ENCODE measurements at places on chromosomes 1 and 21.

DNA sequence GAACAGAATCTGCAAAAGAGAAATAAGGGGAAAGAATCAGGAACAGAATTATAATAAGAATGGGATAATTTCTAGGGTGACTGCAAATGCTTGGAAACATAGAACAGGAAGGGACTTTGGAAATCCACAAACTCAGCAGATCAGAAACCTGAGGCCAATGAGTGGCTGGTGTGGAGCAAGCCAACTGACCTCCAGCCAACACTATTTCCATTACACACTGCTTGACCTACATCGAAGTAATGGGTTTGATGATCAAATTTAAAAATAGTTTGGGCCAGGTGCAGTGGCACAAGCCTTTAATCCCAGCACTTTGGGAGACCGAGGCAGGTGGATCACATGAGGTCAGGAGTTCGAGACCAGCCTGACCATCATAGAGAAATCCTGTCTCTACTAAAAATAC is 284.9 kb downstream of the GRIK1 start:
- no peak for DNase-seq

DNA sequence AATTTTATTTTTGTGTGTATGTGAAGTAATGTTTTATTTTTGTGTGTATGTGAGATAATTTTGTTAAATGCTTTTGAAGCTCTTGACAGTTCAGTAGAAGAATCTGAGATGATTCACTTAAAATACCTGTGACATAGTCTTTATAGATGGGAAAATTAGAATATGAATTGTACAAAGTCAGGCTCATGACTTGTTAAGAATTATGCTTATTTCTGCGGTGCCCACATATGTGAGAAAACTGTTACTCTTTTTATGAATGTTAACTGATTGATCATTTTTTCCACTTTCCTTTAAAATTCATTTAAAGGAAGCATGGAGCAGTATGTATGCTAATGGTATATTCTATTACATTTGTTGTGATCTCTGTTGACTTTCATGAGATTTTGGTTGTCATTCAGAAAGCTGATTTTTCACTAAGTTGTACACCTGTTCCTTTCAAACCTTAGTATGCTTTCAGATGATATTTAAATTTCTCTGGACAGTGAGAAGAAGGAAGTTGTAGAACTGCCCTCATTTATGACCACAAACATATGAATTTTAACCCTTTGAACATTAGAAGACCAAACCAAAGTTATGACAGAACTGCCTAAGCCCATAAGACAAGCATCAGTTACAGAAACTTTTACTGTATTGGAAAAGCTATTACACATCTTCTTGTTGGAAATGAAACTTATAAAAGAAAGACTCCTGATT is 110.1 kb downstream of the POU2F1 start:
- no peak for DNase-seq

DNA sequence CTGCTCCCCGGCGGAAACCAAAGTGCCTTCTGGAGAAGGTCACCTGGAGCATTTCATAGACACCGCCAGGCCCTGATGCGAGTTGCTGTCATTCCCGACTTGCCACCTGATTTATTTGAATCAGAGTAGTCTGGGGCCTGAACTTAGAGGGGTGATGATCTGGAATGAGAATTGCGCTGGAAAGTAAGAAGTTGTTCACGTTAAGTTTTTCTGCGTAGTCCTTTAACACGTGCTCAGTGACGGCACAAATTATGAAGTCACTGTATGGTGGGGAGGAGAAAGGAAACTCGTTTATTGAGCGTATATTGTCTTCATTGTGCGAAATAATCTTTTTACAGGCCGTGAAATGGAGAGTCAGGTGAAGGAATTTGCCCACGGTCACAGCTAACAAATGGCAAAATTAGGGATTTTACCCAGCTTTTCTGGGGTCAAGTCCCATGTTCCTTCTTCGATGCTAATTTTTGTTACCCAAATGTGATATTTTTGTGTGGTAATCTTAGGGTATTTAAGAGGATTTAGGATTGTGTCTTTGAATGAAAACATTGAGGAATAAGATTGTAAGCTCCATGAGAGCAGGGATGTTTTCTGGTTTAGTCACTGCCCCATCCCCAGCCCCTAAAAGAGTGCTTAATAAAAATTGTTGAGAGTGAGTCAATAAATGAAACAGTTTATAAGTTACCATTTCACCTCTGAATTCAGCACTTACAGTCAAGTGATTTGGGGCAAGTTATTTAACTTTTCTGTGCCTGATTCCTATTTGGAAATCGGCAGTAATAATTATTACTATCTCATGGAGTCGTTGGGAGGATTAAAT is 46.4 kb upstream of the NBL1 start:
- no peak for DNase-seq

DNA sequence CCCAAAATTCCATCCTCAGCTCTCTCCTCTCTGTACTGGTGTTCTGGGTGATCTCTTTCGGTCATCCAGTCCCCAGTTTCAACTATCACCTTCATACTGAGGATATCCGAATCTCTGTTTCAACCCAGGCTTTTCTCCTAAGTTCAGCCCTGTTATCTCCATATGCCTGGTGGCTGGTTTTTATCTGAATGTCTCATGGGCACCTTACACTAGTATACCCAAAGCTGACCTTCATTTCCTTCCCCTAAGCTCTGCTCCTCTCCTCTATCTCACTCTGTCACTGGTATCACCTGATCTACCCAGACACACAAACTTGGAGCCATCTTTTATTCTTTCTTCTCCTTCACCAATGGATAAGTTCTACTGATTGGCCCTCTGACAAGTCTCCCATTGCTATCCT is 53.0 kb downstream of the LRRC71 start:
- DNase-seq, result no peak

DNA sequence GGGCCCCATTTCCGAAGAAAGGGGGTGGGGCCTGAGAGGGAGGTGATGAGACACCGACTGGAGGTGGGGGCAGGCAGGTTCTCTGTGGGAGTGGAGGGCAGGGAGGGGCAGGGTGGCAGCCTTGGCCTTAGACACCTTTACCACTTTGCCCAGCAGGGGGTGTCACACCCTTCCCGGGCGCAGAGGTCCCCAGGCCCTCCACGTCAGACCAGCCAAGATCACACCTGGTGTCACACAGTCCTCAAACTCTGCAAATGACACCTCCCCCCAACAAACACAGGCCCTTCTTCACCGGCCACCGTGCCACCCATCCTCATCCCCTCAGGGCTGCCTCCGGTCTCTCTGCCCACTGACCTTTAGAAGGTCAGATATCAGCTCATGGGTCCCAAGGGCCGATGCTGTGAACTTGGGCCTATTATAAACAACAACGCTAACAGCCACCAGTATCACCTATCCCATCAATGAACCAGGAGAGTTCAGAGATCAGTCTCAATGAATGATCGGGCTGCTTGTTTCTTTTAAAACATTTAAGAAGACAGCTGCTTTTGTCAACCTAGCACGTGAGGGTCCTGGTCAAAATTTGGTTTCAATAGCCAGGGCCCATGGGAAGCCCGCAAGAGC is 103.9 kb downstream of the CASZ1 start:
- no peak for DNase-seq

GRCh38 chr1:116817582-116818064 is 63.4 kb downstream of the CD2 start:
- no peak for DNase-seq

GRCh38 chr1:165365341-165365740 is 8.8 kb upstream of the LMX1A start:
- no peak for DNase-seq

DNA sequence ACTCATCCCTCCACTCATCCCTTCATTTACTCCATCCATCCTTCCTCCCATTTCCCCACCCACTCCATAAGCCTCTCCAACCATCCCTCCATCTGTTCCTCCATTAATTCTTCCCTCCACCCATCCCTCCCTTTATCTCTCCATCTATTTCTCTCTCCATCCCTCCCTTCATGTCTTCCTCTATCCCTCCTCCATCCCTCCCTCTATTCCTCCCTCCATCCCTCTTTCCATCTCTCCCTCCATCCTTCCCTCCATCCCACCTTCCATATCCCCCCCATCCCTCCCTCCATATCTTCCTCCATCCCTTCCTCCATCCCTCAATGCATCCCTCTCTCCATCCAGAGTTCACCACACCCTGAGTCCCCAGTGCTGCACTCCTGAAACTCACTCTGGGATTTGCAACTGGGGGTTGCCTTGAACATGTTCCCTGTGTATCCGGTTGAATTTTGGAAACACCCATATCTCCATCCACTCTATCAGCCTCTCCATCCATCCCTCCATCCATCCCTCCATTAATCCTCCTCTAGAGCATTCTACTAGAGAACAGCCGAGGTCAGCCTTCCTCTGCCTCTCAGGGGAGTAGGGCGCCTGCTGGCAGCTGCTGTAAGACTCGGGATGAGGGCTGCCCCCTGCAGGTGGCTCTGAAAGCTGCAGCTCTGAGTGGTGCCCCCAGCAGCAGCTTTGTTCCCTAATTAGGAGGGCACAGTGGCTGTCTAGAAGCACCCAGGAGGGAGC is 39.4 kb downstream of the ABCG1 start:
- DNase-seq, result peak; percentile 84

DNA sequence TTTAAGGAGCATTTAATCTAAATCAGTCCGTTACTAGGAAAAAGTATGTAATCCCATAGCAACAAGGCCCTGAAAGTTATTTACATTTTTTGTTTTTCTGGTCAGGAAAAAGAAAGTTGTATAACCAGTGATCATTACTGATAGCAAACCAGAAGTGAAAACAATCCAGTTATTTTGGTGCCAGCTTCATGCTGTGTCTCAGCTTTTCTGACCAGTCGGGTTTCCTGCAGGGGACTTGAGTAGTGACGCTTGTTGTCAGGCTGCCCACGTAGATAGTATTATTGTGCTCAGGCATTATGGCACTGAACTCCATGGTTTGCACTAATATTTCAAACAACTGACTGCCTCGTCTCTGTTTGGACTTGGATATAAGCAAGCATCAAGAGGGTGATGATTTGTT is 55.2 kb downstream of the SASS6 start:
- no peak for DNase-seq

- peak; percentile 82 for DNase-seq
Measured at GRCh38 chr1:16215882-16216753, 3.7 kb upstream of the ARHGEF19 start.

DNA sequence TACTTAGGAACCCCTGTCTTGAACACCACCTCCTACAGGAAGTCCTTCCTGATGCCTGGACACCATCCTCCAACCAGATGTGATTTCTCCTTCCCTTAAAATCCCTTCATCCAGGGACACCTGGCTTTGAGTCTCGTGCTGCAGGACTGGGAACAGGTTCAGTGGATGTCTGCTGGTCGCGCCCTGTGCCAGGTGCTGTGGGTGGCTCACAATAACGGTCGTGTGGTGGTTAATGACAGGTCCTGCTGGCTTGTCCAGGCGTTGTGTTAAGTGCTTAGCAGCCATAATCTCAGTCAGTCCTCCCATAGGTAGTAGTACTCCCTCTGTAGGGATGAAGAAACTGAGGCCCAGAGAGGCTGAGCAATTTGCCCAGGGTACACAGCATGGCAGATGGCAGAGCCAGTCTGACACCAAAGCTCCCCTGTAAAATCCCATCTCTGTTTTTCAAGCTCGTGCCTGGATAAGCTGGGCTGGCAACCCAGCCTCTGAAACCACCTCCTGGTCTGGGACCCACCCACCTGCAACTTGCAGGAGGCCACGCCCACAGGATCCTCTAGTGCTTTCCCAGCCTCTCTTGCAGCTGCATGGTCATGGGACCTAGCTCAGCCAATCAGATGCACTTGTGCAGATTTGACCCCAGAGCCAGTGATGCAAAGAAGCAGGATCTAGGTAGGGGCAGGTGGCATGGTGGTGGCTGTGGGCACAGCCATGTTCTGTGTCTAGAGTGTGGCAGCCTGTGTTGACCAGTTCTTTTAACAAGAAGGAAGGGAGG is 106.0 kb upstream of the IFFO2 start:
- no peak for DNase-seq

- DNase-seq, result no peak
Measured at GRCh38 chr1:207021139-207021861, 11.3 kb downstream of the C1orf116 start.

DNA sequence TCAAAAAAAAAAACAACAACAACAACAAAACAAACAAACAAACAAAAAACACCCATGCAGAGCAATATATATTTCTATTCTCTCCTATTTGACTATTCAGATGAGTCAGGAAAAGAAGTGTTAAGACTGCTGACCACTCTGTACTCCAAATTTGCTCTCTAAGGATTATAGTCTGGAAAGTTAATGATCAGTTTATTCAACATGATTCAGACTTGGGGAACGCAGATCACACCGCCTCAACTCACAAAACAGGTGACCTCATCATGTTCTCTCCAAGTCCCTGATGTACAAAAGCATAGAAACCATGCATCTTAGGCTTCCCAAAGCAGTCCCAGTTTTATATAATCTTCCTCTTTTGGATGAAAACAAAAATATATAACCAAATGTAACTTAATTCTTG is 51.9 kb upstream of the PRRC2C start:
- no peak for DNase-seq

GRCh38 chr21:39869141-39869818 is 2.0 kb downstream of the PCP4 start:
- DNase-seq, result no peak

GRCh38 chr1:219883400-219884332 is 44.7 kb downstream of the SLC30A10 start:
- DNase-seq, result no peak

- no peak for DNase-seq
Measured at GRCh38 chr1:230145953-230146476, 79.0 kb downstream of the GALNT2 start.

- peak; percentile 58 for DNase-seq
Measured at GRCh38 chr1:234701737-234702341, 91.9 kb upstream of the IRF2BP2 start.

GRCh38 chr1:66339944-66340343 is 194.0 kb upstream of the SGIP1 start:
- DNase-seq, result no peak

GRCh38 chr1:203250911-203251310 is 21.4 kb upstream of the CHIT1 start:
- no peak for DNase-seq

- DNase-seq, result no peak
Measured at GRCh38 chr1:234474375-234474774, 4.6 kb downstream of the TARBP1 start.

- DNase-seq, result peak; percentile 18
Measured at GRCh38 chr21:42834726-42835191, 44.6 kb downstream of the WDR4 start.

DNA sequence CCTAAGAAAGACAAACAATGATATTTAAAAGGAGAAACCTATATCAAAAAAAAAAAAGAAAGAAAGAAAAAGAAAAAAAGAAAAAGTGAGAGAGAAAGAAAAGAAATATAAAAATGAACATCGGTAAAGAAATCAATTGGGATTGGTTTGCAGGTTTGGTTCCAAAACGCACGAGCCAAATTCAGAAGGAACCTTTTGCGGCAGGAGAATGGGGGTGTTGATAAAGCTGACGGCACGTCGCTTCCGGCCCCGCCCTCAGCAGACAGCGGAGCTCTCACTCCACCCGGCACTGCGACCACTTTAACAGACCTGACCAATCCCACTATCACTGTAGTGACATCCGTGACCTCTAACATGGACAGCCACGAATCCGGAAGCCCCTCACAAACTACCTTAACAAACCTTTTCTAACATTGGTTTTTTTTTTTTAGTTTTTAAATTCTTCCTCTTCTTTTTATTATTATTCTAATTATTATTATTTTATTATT is 11.7 kb downstream of the LHX9 start:
- no peak for DNase-seq

Data from left ventricle myocardium superior (tissue), 1 donor.